ENCODE measurements at places on chromosomes 5 and 9. TPM values are rescaled to one million over a fixed set of nuclear protein-coding genes. Genes with fewer than 3 reads are reported as not detected.

Gene FOXD4L5
- 0.04 TPM for total RNA-seq

Gene SAXO1
- total RNA-seq: not detected

Gene SLC36A2
- total RNA-seq: not detected

Gene BHMT
- 14.1 TPM for total RNA-seq

Gene TXNDC8
- not detected for total RNA-seq

Gene CD72
- total RNA-seq: 2.0 TPM

Gene BTNL8
- 19.1 TPM for total RNA-seq

Gene NR4A3
- total RNA-seq: 2.2 TPM

Gene PCDHAC2
- 6.8 TPM for total RNA-seq

Gene RAB3C
- total RNA-seq: 5.2 TPM

All from hepatocyte (in vitro differentiated cells).